ENCODE measurements at places on chromosomes 13 and 19.

GRCh38 chr13:34894756-34895155 lies 47.3 kb upstream of the NBEA start:
- DNase-seq = no peak

DNA sequence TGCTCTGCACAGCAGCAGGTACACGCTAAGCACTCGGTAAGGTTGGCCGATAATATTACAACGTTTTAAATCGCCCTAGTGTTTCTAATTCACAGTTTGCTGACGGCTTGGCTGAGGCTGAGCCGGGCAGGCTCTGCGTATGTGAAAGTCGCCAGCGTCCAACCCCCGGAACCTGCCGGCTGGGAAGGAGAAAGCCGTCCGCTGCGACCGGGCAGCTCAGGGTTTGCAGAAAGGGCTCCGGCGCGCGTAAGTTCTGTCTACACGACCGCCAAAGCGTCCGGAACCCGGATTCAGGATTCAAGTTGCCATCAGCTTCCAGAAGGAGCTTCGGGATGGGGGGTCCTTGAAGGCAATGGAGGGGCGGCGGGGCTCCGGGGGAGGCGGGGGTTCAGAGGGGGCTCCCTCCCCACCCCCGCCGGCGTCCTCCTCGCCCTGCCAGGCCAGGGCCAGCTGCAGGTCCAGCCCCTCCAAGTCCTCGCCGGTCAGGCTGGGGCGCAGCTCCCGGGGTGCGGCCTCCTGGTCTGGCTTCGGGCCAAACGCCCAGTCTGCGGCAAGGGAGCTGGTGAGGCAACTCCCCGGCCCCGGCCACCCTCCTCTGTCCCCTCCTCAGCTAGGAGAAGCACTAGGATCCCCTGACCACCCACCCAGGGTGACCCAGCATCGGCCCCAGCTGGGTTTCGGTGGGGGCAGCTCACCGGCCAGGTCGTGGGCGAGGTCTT lies 575 bp downstream of the SMIM44 start:
- DNase-seq = no peak

DNA sequence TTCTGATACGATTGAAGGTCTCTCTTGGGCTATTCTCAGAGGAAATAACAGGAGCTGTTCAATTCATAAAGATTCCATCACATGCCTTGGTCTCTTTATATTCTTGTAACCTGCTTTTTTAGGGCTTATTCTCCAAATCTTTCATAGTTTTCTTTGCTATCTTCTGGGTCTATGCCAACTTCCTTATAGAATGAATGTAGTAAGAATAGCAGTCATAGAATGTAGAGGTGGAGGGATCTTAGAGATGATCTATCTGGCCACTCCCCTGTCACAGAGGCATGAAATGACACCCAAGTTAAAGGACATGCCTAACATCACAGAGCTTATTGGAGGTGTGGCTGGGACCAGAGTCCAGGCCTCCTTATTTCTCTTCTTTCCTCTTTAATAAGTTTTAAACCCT lies 13.2 kb downstream of the LCP1 start:
- DNase-seq = no peak

- DNase-seq = no peak
Measured at GRCh38 chr13:40442231-40442630, 224.2 kb downstream of the FOXO1 start.

DNA sequence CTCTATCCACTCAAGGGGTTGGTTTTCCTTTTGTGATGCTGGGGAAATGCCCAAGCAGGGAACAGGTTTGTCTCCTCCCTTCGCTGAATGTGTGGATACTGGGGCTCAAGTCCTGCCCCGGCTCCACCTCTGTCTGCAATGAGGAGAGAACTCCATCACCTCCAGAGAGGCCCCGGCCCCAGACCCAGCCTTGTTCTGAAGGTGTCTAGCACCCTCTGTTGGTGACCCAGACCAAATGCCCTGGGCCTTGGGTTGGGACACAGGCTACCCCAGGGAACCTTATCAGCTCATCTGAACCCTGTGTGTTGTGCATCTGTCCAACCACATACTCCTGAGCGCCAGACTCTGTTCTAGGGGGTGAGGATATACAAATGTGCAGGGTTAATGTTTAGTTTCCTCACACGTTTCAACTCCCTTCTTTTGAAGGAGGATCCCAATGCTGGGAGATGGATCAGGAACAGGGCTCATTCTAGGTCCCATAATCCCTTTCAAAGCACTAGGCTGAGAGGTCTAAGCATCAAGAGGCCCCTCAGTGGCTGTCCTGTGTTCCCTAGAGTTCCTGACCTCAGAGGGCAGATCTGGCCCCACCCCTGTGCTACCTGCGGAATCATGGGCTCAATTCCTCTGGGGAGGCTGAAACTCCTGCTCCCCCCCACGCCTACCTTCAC lies 112.5 kb upstream of the SLC7A1 start:
- DNase-seq = peak; percentile 73

GRCh38 chr13:20359335-20359734 lies 127.2 kb upstream of the GJB6 start:
- peak; percentile 38 for DNase-seq

GRCh38 chr13:99182439-99182838 lies 18.2 kb upstream of the UBAC2 start:
- no peak for DNase-seq

DNA sequence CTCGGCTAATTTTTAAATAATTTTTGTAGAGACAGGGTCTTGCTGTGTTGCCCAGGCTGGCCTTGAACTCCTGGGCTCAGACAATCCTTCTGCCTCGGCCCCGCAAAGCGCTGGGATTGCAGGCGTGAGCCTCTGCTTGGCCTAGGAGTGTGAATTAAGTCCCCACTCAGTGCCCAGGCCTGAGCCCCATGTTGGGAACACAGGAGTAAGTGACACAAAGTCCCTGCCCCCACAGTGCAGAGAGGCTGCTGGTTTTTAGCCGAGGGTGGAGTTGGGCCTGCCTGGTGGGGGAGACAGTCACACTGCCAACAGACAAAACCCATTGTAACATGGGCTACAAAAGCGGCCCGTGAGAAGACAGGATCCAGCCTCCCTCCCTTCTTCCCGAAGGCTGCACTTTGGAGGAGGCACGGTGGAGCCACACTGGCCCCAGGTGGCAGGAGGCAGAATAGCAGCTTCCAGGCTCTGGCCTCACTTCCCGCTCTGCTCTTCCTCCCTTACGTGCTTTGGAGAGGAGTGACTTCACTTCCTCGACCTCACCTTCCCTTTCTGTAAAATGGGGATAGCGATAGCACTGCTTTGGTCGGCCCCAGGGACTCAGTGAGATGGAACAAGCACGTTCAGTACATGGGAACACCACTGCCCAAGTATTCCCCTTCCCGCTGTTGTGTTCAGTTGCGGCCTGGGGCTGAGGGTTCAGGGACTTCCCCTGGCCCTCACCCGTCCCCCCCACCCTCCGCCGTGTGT lies 15.2 kb upstream of the EHD2 start:
- DNase-seq = peak; percentile 88

DNA sequence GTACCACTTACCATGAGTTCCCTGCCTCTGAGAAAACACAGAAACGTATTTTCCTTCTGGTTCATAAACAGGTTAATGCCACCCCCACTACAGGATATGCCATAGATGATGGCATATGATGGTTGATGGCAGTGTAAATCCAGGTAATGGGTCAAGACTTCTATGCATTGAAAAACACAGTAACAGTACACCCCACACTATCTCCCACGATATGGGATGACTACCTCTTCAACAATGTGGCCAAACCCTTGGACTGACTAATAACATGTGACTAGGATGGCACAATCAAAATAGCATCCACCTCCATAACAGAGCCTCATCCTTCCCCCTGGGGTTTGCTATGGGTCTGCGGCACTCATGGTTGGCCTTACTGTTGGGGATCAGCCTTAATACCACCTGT lies 22.0 kb downstream of the ZNF235 start:
- DNase-seq = no peak

DNA sequence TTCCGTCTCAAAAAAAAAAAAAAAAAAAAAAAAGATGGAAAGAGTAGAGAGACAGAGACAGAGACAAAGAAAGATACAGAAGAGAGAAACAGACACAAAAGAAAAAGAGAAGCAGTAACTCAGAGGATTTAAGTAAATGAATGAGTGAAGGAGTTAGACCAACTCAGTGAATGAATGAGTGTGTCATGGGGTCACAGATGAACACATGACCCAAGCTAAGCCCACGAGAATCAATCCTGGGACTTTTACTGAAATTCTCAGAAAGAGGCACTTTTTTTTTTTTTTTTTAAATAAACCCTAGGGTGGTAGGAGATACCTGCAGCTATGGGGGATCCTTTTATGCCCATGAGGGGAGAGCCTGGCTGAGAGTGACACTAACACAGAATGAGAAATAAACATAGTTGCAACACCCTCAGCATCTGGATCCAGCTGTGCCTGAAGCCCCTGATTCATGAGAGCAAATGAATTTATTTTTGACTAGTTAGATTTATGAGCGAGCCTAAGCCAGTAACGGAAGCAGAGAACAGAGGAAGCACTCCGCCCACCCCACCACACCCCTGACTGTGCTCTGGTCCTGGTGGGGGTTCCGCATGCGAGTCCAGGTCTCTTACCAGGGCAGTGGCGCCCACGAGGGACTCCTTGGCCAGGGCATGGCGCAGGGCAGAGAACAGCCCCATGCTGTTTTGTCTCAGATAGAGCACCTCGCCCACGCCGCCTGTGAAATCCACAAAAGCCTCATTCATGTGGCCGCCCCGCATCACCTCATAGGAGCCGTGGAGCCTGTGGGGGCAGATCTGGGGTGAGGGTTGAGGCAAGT lies 4.6 kb downstream of the CAPN12 start:
- DNase-seq = no peak

GRCh38 chr19:6276447-6276846 lies 3.3 kb downstream of the MLLT1 start:
- peak; percentile 14 for DNase-seq

DNA sequence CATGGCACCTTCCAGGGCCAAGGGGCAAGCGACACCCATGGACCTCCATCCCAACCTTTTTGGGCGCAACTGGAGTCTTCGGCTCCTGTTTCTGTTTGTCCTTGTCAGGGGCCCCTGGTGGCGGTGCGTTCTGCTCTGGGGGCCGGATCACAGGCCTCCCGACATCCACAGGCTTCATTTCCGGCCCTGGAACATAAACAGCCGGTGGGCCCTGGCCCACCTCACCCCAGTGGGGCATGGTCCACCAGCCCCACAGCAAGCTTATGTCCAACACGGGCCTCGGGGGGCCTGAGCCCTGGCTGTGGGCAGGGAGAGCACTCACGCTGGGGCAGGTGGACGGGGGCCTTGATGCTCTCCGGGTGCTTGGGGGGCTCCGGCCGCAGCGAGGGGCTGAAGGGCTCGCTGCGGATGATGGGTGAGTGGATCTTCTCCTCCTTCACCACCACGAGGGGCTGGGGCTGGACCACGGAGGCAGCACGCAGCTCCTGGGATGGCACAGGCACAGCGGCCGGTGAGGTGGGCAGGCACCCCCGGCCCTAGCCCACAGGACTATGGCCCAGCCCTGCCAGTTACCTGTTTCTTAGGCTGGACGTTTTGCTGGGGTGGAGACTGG lies 7.2 kb upstream of the EPHX3 start:
- no peak for DNase-seq

DNA sequence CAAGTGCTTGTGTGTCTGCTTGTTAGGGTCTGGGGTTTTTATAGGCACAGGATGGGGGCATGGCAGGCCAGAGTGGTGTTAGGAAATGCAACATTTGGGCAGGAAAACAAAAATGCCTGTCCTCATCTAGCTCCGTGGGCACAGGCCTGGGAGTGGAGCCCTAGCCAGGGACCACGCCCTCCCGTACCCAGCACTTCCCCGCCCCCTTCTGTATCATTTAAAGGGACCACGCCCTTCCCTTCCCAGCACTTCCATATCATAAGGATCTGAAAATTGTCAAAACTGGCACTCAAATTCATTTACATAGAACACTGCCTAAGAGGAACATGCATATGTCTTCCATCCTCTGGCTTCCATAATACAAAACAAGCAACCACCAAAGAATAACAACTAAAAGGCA lies 185.8 kb downstream of the B3GLCT start:
- DNase-seq = no peak

DNA sequence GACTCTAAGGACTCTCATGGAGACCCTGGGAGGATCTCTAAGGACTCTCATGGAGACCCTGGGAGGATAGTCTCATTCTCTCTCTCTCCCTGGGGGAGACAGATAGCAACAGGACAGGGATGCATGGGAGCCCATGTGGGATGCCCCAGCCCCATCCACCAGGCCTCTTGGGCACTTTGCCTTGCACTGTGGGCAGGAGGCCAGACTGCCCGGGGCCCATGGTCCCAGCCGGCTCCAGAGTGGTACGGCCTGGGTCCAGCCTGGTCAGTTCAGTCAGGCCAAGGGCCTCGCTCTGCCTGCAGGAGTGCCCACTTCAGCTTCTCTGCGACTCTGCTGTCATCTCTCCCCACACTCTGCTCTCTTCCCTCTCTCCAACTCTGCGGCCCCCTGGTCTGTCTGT lies 48.6 kb upstream of the SHKBP1 start:
- no peak for DNase-seq

GRCh38 chr13:97757807-97758206 lies 195.7 kb upstream of the IPO5 start:
- DNase-seq = no peak
